GM23338 (cell line): ENCODE measurements at places on chromosomes 4 and X.

GRCh38 chr4:26779674-26780073, 81.0 kb upstream of the STIM2 start:
- DNase-seq: no peak
- H3K4me1 ChIP-seq: no peaks in the 10 kb centered on the region
- no peak overlapping the region for H3K27ac ChIP-seq
- H3K27me3 ChIP-seq: no peaks in the 10 kb centered on the region

DNA sequence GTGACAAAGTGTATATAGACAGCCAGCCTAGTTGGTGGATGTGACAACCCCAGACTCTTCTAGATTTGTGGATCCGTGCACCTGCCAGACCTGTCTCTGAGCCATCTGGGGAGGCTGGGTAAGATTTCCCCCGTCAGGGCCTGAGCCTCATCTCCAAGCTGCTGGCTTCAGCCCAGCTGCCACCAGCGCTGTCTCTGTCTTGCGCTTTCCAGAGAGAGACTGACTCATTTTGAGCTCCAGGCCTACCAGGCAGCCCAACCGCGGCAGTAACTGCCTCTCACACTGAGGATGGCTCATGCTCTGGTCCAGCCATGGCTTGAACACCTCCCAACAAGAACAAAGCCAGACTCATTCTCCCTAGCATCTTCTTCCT, 26.4 kb downstream of the NOP14 start:
- H3K4me1 ChIP-seq: peaks cover 4% of the 10 kb centered on the region; the same call in 1 of the 2 replicates
- no peak overlapping the region for H3K4me3 ChIP-seq
- no peak for DNase-seq
- no peak overlapping the region for H3K27ac ChIP-seq
- H3K27me3 ChIP-seq: no peaks in the 10 kb centered on the region

DNA sequence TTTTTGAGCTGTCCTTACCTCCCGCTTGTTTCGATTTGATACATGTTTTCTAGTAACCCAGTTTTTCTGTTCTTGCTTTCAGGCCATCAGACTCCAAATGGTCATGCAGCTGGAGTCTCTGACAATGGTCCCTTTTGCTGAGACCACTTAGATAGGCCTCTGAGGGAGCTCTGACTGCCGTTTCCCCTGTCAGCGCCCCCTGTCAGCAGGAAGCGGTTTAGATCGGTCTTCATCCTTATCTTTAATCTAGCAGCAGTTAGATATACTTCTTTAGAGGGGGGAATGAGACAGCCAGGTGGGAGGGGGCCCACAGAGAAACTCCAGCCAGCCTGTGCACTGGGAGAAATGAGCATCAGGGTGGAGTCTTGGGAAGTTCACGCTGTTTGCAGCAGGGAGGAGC, 457.9 kb downstream of the GPAT3 start:
- peaks cover 9% of the 10 kb centered on the region for H3K4me1 ChIP-seq
- H3K27ac ChIP-seq: no peak overlapping the region
- no peak overlapping the region for H3K4me3 ChIP-seq
- peak; percentile 71 for DNase-seq
- H3K27me3 ChIP-seq: no peaks in the 10 kb centered on the region

DNA sequence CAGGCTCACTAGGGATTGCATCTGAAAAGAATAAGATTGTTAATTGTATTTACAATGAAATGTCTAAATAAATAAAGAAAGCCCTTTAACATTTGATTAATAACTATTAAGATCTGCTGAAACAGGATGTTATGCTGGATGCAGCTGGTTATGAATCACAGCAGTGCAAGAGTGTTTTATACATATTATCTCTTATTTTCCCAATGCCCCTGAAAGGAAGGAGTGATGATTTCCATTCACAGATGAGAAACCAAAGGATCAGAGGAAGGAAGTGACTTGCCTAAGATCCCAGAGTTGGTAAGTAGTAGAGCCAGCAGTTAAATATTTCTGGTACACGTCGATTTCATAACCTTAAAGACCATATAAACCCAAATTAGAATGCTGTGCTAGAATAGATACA, 76.3 kb upstream of the ARHGAP36 start:
- H3K36me3 ChIP-seq: no peaks in the 10 kb centered on the region
- no peak overlapping the region for H3K4me3 ChIP-seq
- no peak overlapping the region for H3K27ac ChIP-seq

DNA sequence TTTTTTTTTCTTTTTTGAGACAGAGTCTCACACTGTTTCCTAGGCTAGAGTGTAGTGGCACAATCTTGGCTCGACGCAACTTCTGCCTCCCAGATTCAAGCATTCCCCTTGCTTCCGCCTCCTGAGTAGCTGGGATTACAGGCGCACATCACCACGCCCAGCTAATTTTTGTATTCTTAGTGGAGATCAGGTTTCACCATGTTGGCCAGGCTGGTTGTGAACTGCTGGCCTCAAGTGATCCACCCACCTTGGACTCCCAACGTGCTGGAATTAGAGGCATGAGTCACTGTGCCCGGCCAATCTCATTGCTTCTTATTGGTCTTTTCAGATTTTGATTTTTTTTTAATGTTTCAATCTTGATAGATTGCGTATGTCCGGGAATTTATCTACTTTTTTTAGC, 124.4 kb downstream of the NBDY start:
- H3K4me1 ChIP-seq: no peaks in the 10 kb centered on the region
- no peaks in the 10 kb centered on the region for H3K27me3 ChIP-seq
- no peak overlapping the region for H3K27ac ChIP-seq
- H3K36me3 ChIP-seq: no peaks in the 10 kb centered on the region

GRCh38 chrX:79161655-79162054, 17.2 kb downstream of the GPR174 start:
- H3K4me3 ChIP-seq: no peak overlapping the region
- no peak overlapping the region for H3K27ac ChIP-seq
- no peak for DNase-seq
- no peaks in the 10 kb centered on the region for H3K36me3 ChIP-seq

DNA sequence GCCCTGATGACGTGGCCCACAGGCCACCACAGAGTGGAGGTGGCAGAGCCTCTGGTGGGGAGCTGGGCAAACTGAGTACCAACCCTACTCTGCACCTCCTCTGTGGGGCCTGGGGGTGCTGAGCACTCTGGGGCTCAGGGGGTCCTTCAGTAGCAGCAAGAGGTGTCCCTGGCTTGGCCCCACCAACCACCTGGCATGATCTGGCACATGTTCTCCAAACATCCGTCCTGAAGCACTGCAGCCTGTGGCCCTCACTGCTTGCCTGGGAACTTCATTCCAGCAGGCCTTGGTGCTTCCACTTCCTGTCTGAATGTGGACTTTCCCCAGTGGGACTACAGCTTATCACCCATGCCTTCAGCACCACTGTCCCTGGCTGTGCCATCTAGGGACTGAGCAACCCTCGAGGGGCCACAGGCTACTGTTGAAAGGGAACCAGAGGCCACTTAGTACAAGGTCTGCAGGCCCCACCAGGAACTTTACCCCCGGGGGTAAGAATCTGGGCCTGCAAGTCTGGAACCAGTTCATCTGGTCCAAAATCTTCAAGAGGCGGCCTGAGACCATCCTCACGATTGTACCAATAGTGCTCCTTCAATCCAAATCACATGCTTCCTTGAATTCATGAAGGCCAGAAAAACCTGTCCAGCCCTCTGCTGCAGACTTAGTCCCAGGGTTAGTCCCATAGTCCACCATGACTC, 13.2 kb downstream of the TNIP2 start:
- no peaks in the 10 kb centered on the region for H3K4me1 ChIP-seq
- no peak overlapping the region for H3K27ac ChIP-seq
- DNase-seq: no peak

- H3K27me3 ChIP-seq: no peaks in the 10 kb centered on the region
- no peaks in the 10 kb centered on the region for H3K4me1 ChIP-seq
- H3K27ac ChIP-seq: no peak overlapping the region
Measured at GRCh38 chr4:154779362-154779947, 1.6 kb upstream of the RBM46 start.

- H3K36me3 ChIP-seq: no peaks in the 10 kb centered on the region
- no peak for DNase-seq
- peak overlapping the region; percentile 57 for H3K27ac ChIP-seq
- H3K4me1 ChIP-seq: peaks cover 47% of the 10 kb centered on the region
Measured at GRCh38 chr4:110108422-110108821, 90.0 kb downstream of the ELOVL6 start.

DNA sequence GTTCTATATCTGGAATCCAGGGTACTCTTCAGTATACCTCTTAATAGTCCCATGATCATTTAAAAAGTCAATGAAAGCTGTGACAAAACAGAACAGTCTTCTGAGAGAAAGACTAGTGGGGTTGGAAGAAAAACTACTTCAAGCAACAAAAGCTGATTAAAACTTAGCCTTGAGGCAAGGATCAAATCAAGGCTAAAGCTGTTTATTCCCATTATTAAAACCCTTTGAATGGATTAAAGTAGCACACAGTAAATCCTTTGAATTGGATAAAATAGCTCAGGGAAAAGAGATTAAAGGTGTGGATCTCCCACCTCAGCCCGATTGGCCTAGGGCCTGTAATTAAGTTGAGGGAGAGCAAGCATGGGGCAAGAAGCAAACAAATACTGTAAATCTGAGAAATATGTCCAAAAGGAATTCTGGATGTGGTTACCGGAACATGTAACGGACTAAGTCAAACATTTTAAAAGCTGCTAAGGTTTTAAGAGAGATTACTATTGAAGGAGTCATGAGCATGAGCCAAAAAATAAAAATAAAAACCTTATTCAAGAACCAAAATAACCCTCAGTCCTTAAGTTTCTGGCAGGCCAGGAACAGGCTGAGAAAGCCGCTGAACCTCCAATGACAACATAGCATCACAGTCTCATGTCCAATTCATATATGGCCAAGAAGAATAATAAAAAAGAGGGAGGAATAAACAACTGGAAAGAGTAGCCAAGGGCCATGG, 257.3 kb upstream of the NEIL3 start:
- no peak overlapping the region for H3K4me3 ChIP-seq
- DNase-seq: no peak
- no peak overlapping the region for H3K27ac ChIP-seq
- H3K27me3 ChIP-seq: no peaks in the 10 kb centered on the region
- H3K36me3 ChIP-seq: no peaks in the 10 kb centered on the region

GRCh38 chrX:136200466-136200865, 50.7 kb downstream of the MAP7D3 start:
- H3K4me3 ChIP-seq: no peak overlapping the region
- peaks cover 3% of the 10 kb centered on the region; the same call in 1 of the 2 replicates for H3K4me1 ChIP-seq
- no peak overlapping the region for H3K27ac ChIP-seq
- H3K36me3 ChIP-seq: no peaks in the 10 kb centered on the region

DNA sequence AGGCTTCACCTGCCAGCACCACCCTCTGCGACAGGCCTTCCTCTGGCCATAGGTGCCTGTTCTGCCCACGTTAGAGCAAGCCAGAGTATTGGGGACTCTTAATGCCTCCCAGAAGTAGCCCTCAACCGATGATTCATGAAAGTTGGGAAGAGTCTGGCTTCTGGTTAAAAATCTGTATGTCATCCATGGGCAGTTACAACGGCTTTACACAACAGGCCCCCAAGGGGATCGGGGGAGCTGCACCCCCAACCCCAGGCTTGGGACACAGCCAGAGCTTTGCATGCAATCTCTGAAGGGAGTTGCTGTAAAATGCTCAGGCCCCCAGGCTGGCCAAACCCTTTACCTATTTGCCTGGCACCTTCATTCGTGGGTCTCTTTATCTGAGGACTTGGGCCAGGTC, 5.4 kb upstream of the CYTL1 start:
- H3K4me1 ChIP-seq: peaks cover under 1% of the 10 kb centered on the region; the same call in 1 of the 2 replicates
- no peak overlapping the region for H3K4me3 ChIP-seq
- no peak for DNase-seq
- no peaks in the 10 kb centered on the region for H3K36me3 ChIP-seq

DNA sequence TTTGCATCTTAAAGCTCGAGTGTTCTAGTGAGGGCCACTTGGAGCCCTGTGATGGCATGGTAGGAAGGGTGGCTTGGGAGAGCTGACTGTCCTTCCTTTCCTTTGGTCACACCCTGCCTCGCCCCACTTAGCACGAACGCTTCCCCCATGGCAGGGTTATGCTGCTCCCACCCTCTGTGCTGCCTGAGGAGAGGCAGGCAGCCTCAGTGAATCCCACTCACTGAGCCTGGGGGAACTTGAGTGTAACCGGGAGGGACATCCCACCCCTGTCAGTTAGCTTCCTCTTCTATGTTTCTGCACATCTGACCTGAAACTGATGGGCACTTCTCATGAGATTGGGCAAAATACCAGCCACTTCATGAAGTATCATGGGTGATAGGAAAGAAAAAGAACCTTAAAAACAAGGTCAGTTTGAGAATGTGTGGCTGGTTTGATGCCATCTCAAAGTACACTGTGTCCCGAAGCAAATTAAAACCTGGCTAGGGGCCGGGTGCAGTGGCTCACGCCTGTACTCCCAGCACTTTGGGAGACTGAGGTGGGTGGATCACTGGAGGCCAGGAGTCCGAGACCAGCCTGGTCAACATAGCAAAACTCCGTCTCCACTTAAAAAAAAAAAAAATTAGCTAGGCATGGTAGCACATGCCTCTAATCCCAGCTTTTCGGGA, 10.1 kb downstream of the TKTL1 start:
- no peak overlapping the region for H3K27ac ChIP-seq
- H3K27me3 ChIP-seq: no peaks in the 10 kb centered on the region
- no peak overlapping the region for H3K4me3 ChIP-seq
- no peaks in the 10 kb centered on the region for H3K4me1 ChIP-seq
- no peak for DNase-seq
- H3K36me3 ChIP-seq: no peaks in the 10 kb centered on the region

DNA sequence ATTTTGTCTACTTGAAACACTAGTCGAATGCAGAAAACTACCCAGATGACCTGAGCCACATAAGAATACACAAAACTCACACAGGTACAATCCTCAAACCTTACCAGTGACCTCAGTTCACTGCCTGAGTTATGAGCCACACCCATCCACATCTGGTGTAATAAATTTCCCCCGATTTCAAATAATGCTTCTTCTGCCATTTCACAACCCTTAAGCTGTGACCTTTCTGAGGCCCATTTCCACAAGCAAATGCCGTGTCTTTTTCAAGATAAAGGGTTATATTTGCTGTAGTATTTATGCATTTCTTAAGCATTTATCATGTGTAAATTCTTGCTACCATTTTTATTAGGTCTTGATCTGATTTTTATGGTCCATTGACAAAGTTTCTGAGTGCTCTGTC, 1.8 kb upstream of the ARHGEF38 start:
- peaks cover 92% of the 10 kb centered on the region for H3K27me3 ChIP-seq
- no peaks in the 10 kb centered on the region for H3K36me3 ChIP-seq
- H3K27ac ChIP-seq: no peak overlapping the region
- DNase-seq: no peak
- H3K4me3 ChIP-seq: no peak overlapping the region

DNA sequence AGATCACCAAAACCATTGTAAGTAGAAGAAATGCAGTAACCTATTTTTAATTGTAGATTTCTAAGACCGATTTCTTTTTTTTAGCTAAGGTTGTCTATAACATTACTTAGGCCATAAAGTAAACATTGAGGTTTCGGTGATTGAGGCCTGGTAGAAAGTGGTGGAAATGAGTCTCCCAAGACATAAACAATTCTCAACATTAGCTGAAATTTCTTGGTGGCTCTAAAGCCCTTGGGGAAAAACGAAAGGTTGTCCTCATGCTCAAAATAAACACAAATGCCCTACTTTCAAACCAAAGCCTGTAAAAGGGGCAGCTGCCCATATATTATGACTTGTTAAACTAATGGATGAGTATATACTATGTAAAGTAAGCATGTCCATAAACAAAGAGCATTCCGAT, 98.8 kb downstream of the SCFD2 start:
- H3K4me1 ChIP-seq: no peaks in the 10 kb centered on the region
- no peak overlapping the region for H3K27ac ChIP-seq
- no peak for DNase-seq
- H3K4me3 ChIP-seq: no peak overlapping the region
- no peaks in the 10 kb centered on the region for H3K36me3 ChIP-seq
